ENCODE measurements at places on chromosomes 1 and 21.

DNA sequence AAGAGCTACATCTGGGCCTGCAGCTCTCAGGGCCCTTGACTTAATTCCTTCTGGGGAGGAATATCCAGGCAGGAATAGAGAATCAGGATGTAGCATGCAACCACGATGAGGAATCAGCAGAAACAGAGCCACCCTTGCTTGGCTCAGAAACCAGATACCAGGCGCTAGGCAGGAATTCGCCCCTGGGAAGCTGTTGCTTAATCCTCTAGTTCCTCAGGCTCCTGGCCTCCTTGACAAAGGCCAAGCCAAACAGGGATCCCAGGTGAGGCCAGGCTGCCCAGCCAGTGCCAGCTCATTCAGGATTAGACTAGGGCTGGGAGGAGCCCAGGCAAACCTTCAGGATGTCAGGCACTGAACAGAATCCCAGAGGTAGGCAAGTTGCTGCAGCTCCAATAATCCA is 48.2 kb upstream of the IRF2BP2 start:
- no peak for DNase-seq

DNA sequence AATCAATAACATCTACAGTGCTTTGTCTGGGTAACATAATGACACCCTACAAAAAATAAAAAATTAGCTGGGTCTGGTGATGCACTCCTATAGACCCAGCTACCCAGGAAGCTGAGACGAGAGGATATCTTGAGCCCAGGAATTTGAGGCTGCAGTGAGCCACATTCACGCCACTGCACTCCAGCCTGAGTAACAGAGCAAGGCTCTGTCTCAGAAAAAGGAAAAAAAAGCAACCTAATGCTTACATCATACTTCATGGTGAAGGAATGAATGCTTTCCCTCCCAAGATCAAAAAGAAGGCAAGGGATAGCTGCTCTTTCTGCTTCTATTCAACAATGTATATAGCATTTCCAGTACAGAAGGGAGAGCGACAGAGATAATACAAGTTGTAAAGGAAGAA is 24.2 kb upstream of the CTTNBP2NL start:
- DNase-seq: no peak

- no peak for DNase-seq
These were observed 6.8 kb upstream of the LY9 start for GRCh38 chr1:160789051-160789701.

DNA sequence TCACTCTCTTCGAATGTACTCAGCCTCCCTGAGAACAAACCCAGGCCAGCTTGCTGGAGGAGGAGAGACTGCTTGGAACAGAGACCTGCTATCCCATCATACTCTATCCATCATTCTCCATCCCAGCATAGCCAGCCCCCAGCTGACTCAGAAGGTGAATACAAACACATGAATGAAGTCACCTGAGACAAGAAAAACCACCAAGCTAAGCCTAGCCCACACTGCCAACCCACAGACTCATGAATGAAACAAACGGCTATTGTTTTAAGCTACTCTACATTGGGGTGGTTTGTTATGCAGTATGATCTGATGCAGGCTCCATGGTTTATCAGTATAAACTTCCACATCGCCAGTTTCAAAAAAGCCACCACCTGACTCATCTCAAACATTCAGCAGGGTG is 395.6 kb downstream of the SETD4 start:
- DNase-seq: no peak

- DNase-seq: no peak
These were observed 49.9 kb downstream of the PTP4A2 start for GRCh38 chr1:31888291-31888690.

- DNase-seq: peak; percentile 25
These were observed 57.5 kb downstream of the BCL9 start for GRCh38 chr1:147598621-147599361.

GRCh38 chr1:22749919-22750684 is 39.5 kb downstream of the EPHB2 start:
- peak; percentile 32 for DNase-seq

- no peak for DNase-seq
These were observed 244.8 kb upstream of the VAMP3 start for GRCh38 chr1:7526196-7526866.

GRCh38 chr1:79207786-79208185 is 201.3 kb upstream of the ADGRL4 start:
- DNase-seq: no peak

DNA sequence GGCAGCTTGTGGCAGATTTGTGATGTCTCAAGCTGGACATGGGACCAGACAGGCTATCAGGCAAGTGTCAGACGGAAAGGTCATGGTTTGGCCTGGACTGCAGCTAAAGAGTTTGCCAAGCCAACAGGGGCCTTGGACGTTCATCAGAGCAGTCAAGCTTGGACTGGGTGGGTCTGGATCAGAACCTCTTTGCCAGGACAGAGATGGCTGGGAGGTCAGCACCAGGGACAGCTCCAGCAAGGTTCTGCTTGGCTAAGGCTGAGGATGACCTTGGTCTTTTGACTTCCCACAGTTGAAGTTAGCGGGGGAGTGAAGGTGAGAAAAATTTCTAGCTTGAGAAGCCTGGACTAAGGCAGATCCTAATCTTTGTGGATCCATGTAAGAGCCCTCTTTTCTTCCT is 68.1 kb downstream of the GRIK3 start:
- DNase-seq: peak; percentile 50

GRCh38 chr1:183444243-183444642 is 26.1 kb upstream of the NMNAT2 start:
- DNase-seq: no peak

- DNase-seq: no peak
These were observed 143.9 kb upstream of the UBE2U start for GRCh38 chr1:64059556-64059955.

DNA sequence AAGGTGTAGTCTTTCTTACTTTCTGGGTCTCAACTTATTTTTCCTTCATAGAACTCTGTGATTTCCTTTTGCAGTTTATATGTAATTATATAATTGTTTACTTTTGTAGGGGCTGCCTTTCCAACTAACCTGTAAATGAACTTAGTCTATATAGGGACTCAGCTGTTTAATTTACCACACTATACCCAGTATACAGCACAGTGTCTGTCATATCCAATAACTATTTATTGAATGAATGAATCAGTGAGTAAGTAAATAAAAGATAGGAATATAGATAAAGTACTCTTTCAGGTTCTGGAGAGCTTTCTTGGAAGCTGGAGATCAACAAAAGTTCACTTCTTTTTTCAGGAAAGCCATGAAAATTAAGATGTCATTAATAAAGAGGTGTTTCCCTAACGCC is 174.8 kb downstream of the NTNG1 start:
- no peak for DNase-seq
